ENCODE measurements at places on chromosomes 16 and 17.

GRCh38 chr17:49439673-49440571 lies 25.2 kb upstream of the PHB1 start:
- no peak for DNase-seq

GRCh38 chr17:36625188-36625587 lies 23.8 kb downstream of the MRM1 start:
- no peak for DNase-seq

GRCh38 chr17:7579834-7580603 lies 581 bp downstream of the CD68 start:
- DNase-seq, result no peak

DNA sequence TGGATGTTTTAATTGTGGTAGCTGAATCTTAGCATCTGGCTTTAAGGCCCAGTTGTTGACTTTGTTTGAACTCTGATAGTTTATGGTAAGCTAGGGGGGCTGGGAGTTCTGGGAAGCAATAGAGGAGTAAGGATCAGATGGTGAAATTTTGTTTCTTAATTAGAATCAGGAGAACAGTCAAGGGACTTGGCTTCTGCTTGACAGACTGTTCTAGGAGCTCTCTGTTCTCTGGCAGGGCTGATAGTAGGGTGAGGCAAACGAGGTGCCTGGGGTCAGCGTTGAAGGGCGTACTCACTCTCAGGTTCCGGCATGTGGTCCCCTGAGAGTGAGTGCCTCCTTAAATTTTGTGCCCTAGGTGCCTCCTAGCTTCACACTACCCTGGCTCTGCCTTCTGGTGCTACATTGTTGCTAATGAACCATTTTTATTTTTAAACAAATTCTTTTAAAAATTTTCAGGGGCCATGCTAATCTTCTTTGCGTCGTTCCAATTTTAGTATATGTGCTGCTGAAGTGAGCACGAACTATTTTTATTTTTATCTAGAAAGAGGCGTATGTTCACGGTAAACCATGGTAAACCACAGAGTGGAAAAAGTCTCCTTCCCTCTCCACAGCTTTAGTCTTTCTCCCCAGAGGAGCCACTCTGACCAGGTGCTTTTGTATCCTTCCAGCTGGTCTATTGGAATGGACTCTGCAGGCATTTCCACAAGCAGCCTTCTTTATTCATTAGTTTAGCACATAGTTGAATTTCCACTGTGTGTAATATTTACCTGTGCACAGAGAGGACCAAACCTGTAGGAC lies 19.7 kb downstream of the SLC7A6 start:
- DNase-seq, result no peak

GRCh38 chr17:75633486-75634375 lies 497 bp downstream of the SMIM5 start:
- peak; percentile 33 for DNase-seq

- DNase-seq, result no peak
Observed at GRCh38 chr16:55250701-55251100, 73.3 kb upstream of the IRX6 start.

GRCh38 chr16:69712277-69712676 lies 14.1 kb downstream of the NQO1 start:
- no peak for DNase-seq

- peak; percentile 29 for DNase-seq
Observed at GRCh38 chr17:44829523-44830358, at the start of gene GJC1. Gene GJC1, minus strand, starts transcription at chr17:44830287. Its CDS starts 24,470 bp downstream, at chr17:44805817.

- no peak for DNase-seq
Observed at GRCh38 chr16:29986231-29986630, 9.2 kb downstream of the HIRIP3 start.

- DNase-seq, result peak; percentile 66
Observed at GRCh38 chr17:47946929-47947397, 5.6 kb downstream of the PNPO start.

GRCh38 chr17:1179112-1179817 lies 516 bp downstream of the ABR start:
- DNase-seq, result no peak

DNA sequence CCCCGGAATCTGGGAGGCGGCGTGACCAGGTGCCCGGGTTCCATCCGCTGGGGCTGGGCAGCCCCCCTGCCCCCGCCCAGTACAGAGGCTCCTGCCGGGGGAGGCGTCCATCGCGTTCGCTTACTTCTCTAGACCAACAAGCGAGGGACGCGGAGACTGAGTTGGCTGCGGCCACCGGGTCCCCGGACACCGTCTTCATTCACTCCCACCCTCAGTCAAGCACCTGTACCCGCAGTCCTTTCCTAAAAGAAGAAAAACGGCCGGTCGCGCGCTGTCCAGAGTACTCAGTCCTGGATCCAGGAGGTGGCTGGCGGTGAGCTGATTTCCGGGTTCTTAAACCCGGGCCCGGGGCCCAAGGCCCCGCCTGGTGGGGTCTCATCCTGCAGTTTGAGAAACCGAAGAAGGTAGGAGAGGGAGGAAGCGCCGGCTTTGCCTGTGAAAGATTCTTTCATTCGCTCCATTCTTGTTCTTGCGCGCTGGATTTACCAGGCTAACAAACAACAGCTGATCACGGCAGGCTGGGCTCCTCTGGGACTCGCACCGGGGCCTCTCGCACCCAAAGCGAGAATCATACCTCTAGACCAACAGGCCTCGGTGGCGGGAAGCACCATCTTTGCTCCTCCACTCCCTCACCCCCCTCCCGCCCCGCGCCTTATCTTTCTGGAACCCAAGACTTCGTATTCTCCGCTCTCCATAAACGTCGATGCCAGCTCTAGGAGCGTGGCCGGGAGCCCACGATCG lies 17.4 kb upstream of the OR1F1 start:
- DNase-seq, result no peak

- DNase-seq, result no peak
Observed at GRCh38 chr16:3304370-3304769, 860 bp downstream of the TIGD7 start.

DNA sequence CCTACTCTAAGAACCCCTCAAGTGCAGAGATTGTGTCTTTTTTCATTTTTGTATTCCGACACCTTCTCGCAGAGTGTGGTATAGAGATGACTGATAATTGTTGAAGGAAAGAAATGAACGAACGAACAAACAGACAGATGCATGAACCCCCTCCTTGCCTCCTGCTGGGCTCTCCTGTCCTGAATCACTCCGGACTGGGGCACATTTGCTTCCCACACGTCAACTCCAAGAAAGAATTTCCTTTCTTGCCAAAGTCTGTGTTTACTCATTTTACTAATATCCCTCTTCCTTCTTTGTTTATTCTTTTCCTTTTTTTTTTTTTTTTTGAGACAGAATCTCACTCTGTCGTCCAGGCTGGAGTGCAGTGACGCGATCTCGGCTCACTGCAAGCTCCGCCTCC lies 37.5 kb upstream of the BHLHA9 start:
- no peak for DNase-seq

DNA sequence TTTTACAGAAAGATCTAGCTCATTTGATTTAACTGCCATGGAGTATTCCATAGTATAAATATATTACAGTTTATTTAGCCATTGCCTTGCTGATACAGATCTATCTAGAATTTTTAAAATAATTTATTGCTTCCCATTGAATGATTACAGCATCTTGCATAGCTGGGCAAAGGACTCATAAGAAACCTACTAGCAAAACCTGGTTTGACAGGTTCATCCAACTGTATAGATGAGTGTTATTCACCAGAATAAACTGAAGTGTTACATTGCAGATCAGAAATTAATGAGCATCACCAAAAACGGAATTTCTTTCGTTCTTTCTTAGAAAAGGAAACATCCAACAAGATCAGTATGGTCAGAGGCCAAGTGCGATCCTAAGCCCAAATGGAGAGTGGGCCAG lies 202.2 kb upstream of the CACNG5 start:
- no peak for DNase-seq

DNA sequence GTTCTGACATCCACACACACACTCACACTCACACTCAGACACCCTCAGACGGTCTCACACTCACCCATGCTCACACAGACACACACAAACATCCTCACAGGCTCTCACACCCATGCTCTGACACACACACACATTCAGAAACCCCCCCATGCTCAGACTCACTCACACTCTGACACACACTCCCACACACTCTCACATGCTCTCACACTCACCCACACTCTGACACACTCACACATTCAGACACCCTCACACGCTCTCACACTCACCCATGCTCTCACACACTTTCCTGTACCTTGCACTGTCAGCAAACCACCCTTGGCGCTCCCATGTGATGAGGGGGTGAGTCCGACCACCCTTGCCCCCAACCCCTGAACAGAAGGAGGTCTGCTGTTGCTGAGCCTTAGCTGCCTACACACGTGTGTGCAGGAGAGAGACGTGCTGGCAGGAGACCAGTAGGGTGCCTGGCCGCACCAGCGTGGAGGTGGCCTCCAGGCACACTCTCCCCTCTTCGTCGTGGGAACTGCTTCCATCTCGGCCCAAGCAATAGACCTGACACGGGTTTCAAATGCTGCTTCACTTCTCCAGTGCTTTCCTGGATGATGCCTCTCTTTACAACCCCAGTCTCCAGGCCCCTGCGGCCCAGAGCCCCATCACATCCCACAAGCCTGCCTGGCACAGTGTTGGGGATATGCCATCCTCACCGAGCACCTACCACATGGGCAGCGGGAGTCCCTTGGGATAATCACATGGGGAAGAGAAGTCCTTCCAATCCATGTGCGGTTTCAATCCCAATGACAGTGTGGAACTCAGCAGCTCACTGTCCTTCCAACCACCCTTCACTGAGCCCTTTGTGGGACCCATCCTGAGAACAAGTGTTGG lies 267.8 kb upstream of the FOXF1 start:
- DNase-seq, result no peak

- DNase-seq, result no peak
Observed at GRCh38 chr17:66250686-66251085, 21.5 kb upstream of the APOH start.

- DNase-seq, result no peak
Observed at GRCh38 chr16:27291106-27291505, 22.5 kb upstream of the NSMCE1 start.

- DNase-seq, result no peak
Observed at GRCh38 chr17:59426031-59426430, 94.6 kb downstream of the YPEL2 start.

GRCh38 chr17:9179602-9180001 lies 158.3 kb downstream of the NTN1 start:
- no peak for DNase-seq

DNA sequence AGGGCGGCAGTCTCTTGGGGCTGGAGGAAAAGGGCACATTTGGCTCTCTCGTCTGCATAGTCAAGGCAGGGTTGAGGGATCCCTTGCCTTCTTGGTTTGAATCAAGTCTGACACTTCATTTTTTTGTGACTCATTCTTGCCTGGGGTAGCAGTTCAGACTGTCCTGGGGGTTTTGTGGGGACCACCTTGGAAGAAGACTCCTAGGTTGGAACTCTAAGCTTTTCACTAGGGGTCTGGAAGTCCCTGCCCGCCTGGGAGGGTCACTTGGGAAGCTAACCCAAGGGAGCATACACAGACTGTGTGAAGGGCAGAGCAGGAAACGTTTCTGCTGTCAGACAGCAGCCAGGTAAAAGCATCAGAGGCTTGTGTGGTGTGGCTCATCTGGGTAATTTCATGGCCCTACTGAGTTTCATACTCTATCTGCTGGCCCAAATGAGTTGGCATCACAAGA lies 11.3 kb downstream of the YPEL2 start:
- no peak for DNase-seq

DNA sequence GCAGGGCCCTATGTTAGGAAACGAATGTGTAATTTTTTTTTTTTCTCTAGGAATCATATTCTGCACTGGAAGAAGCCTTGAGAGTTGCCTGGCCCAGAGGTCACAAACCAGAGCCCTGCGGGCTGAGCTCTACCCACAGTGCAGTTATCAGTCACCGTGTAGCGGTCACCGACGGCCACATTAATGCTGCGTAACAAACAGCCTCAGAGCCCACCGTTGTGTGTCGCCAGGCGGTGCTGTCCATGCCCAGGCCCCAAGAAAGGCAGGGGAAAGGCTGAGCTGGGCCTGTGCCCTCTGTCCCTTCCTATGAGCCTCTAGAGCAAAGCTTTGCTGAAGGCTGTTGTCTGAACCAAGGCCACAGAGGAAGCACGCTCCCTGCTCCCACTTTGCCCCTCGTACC lies 4.5 kb upstream of the LMF1 start:
- DNase-seq, result no peak

DNA sequence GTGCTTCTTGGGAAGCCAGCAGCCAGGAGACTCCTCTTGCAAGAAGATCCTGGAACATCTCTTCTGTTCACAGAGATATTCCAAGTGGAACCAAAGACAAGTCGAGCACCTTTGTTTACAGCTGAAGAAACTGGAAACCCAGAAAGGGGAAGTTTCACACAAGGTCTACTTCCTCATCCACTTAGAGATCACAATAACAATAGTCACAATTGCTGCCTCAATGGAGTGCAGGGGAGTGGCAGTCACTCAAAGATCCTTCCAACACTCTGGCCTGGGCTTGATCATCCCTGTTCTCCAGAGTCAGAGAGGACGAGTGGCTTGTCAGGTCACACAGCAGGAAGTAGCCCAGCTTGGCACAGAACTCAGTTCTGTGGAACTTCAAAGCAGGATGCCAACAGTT lies 46.9 kb upstream of the SIAH1 start:
- DNase-seq, result no peak

DNA sequence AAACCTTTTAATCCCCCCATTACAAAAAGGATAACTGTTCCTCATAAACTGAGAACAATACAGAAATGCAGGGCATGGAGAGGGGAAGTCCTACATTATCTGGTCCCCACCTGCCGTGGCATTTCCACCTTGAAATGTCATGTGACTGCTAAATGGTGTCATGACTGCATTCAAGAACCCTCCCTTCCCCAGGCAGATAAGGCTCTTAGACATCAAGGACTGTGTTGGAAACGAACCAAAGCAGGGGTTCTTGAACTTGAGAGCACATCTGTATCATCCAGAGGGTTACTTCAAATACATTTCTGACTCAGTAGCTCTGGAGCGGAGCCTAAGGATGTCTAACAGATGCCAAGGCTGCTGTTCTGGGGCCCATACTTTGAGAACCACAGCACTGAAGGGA lies 18.4 kb downstream of the CMTM3 start:
- no peak for DNase-seq

DNA sequence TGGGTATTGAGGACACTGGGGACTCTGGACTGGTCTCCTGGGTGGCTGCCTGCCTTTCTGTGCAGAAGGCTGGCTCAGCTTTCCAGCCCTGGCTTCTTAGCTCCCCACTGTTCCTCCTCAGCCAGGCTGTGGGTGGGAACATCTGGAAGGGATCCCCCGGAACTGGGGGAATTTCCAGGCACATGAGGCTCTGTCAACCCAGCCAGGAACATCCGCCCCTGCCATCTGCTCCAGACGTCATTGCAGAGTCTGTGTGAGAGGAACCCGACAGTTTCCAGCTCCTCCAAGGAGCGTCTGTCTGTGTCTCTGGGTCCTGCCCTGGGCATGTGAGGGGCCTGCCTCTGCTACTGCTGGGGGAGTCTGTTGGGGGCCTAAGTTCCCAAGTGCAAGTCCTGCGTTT lies 36.2 kb upstream of the CRHR1 start:
- no peak for DNase-seq

GRCh38 chr16:14225457-14225856 lies 154.3 kb downstream of the MRTFB start:
- DNase-seq, result no peak

- no peak for DNase-seq
Observed at GRCh38 chr17:61593426-61593825, 2.4 kb upstream of the NACA2 start.

- DNase-seq, result no peak
Observed at GRCh38 chr17:9360677-9361081, 214.9 kb downstream of the STX8 start.
